ENCODE measurements at places on chromosomes 4 and X.
A peak's percentile ranks its signal among the peaks of the same experiment; 100 is the strongest.

DNA sequence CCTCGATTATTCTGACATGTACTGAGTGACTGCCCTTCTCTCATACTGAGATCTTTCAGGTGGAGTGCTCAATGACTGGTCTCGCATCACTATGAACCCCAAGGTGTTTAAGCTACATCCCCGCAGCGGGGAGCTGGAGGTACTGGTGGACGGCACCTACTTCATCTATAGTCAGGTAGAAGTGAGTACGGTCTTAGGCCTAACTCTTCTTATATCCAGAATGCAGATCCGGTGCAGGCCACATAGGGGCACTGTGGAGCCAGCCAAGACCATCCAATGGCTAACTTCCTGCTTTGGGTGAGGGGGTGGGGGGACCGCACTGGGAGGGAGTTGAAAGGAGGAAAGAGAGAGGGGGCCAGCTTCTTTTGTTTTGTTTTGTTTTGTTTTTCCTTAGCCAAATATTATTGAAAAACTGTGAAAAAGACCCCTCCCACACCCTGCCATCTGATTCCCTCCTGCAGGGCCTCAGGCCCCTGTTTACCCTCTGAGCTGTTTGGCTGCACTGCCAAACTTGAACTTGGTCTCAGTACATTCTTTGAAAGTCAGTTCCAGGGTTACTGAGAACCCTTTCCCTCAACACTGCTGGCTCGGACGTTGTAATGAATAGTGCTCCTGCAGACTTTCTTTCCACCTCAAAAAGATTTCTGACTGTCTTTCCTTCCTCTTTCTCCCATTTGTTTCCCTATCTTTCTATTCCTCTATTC lies 16.2 kb downstream of the AWAT2 start:
- DNase-seq, result peak; percentile 6

GRCh38 chr4:8284391-8284790 lies 14.8 kb downstream of the HTRA3 start:
- DNase-seq, result no peak

DNA sequence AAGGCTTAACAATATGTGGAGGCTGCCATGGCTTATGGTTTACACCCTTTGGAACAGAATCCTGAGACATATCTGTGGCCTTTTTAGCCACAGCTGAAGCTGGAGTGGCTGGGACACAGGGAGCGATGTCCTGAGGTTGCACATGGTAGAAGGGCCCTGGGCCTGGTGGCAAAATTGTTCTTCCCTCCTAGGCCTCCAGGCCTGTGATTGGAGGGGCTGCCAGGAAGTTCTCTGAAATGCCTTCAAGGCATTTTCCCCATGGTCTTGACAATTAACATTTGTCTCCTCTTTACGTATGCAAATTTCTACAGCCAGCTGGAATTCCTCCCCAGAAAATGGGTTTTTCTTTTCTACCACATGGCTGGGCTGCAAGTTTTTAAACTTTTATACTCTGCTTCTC lies 39.1 kb upstream of the MAGEA8 start:
- DNase-seq, result no peak

- DNase-seq, result no peak
Observed at GRCh38 chr4:97911236-97911906, 231.9 kb downstream of the STPG2 start.

GRCh38 chrX:39766085-39766726 lies 331.6 kb downstream of the BCOR start:
- no peak for DNase-seq

- DNase-seq, result no peak
Observed at GRCh38 chr4:37197899-37198298, 46.6 kb upstream of the NWD2 start.

- DNase-seq, result no peak
Observed at GRCh38 chrX:79368441-79368840, 1.3 kb upstream of the ITM2A start.

DNA sequence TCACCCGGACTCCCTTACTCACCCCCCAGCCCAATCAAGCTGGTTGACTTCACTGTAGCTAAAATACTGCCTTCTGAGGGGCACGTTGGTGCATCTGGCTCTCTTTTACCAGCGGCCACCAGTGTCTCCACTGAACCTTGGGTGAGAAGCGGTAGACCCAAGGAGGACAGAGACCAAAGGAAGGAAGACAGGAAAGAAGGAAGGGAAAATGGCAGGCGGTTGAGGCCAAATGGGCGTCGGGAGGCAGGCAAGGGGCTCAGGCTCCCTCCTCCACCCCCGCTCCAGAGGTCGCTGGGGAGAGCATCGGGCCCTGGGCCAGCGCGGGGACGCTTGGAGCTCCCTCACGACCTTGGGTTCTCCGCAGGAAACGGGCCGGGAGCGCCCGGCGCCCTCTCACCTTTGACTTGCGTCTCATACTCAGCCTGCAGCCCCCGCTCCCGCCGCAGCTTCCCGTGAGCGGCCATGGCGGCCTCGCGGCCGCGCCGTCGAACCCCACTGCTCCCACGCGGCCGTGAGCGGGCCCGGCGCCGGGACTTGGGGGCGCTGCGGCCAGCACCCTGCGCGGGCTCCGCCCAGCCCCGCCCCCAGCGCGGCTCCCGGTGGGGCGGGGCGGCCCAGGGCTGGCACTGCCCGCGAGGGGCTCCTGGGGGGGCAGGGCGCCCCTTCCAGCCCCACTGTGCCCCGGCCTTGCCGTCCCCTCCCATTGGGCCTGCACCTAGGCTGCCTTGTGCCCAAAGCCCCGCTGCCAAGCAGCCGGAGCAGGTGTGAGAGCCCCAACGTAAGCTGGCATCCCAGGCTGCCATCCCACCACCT lies at the start of gene ARHGAP4:
Gene ARHGAP4, minus strand, starts transcription at position 526 of the 813 bp plus-strand sequence. Its CDS starts 62 bp downstream, at position 464.
- no peak for DNase-seq

DNA sequence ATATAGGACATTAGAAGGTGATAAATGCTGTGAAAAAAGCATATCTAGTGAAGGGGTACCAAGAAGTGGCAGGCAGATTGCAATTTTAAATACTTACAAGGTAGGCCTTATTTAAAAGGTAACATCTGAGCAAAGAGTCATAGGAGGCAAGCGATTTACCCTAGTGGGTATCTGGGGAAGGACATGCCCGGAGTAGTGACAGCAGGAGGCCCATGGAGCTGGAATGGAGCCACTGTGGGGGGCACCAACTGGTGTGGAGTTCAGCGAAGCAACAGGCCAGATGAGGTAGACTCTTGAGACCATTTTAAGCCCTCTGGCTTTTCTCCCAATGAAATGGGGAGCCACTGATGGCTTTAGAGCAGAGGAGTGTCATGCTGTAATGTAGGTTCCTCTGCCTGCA lies 37.3 kb downstream of the SEC24D start:
- DNase-seq, result no peak

GRCh38 chr4:131547506-131547981 lies 1601.5 kb upstream of the PCDH10 start:
- DNase-seq, result no peak

DNA sequence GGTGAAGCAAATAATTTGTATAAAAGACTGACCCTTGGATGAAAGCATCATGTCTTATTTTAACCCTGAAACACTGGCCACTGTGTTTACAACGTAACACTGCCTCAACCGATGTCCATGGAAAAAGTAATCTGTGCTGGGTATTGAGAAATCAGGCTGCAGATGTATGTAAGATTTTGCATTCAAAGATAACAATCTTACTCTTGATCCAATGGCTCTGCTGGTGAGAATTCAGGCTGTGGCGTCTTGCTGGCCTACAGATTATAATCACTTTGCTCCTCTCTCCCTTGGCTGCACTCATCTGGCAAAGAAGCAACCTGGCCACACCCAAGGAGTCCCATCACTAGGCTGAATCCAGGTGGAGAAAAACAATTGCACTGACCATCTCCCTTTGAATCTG lies 7.5 kb downstream of the ADGRA3 start:
- DNase-seq, result no peak

GRCh38 chr4:95580226-95580625 lies 31.5 kb upstream of the UNC5C start:
- no peak for DNase-seq

DNA sequence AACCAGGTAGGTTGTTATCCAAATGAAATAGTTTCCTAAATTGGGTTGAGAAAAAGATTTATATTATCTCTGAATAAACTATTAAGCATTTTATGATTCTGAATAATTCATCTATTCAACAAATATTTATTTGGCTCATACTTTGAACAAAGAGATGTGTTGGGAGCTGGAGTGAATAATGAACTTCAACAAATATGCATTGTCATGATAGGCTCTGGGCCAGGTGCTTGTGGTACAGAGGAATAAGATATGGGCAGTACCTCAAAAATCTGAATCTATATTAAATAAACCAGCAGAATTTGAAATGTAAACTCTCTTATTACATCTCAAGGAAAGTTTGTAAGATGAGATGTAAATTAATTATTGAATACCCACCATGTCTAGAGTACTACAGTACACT lies 75.7 kb upstream of the DCLK2 start:
- no peak for DNase-seq

GRCh38 chr4:89305028-89305427 lies 2.6 kb downstream of the GPRIN3 start:
- DNase-seq, result no peak

DNA sequence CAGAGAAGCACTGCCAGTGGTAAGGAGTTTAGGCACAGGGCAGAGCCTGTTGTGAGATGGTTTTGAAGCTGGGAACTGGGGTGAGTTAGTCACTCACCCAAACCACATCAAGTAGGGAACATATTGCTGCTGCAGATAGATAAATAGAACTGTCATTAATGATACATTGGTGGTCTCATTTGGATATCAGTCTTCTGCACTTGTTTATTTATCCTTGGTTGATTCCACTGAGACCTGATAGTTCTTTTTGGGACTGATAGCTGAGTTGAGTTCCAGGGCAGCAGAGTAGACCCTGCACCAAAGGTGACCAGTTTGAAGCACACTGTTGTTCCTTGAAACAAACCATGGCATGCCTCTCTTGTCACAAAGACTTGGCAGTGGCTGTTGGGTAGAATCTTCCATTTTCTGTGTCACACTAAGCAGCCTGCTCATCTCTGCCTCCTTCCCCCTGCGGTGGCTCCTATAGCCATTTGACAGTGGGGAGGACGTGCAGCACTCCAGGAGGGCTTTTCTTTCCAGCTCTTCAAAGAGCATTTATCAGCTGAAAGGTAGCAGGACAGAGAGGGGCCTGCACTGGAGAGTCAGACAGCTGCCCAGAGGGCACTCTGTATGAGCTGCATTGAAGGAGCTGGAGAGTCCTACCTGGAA lies 59.7 kb upstream of the TMEM164 start:
- no peak for DNase-seq

- no peak for DNase-seq
Observed at GRCh38 chrX:111823128-111823527, 52.9 kb upstream of the TRPC5OS start.

DNA sequence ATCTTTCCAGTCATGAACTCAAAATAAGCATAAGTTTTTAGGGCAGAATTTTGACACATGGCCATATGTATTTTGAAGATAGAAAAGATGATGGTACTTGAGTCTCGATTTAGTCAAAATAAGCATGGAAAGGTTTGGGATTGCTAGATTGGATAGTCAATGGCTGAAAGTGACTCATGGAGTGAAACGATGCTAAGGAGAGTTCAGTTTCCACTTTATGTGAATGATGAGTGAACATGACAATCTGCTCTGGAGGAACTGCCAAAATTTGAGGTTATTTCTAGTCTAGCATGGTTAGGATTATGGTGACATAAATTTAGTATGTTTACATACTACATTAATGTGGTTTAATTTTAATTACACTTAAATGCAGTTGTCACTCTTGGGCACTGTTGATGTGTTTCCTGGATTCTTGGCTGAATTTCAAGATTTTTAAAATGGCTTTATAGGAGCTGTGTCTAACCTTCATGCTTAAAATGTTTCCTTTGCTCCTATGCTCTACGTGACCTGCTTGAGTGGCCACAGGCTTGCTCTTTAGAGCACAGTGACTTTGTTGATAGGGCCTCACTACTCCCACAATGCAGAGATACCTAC lies 17.1 kb downstream of the DDX3X start:
- no peak for DNase-seq

- DNase-seq, result no peak
Observed at GRCh38 chrX:63664741-63665140, 120.3 kb downstream of the ARHGEF9 start.

GRCh38 chrX:3119376-3119775 lies 78.1 kb downstream of the ARSF start:
- no peak for DNase-seq

GRCh38 chrX:122269243-122269781 lies 914.8 kb upstream of the GRIA3 start:
- no peak for DNase-seq

- no peak for DNase-seq
Observed at GRCh38 chr4:168797738-168798375, 212.2 kb downstream of the CBR4 start.

- no peak for DNase-seq
Observed at GRCh38 chrX:45903781-45904201, 641.4 kb downstream of the ZNF674 start.

DNA sequence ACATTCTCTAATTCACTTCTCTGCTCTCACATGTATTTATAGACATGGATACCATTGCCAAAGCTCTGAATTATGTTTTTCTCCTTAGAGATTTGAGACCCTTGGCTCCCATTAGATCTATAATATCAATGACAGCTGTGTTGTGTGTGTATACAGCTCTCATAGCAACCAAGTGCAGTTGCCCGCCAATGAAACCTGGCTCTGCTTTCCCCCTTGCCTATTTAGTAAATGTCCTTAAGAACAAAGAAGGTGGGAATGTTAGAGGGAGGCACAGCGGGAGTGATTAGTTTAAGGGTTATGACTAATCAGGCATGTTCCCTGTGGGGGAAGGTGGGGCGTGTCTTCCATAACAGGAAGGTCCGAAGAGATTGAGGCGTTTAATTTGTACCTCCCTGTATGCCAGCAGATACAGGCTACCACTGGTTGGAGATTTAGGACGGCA lies 100.5 kb upstream of the TBC1D9 start:
- DNase-seq, result no peak

GRCh38 chr4:3228881-3229280 lies 20.1 kb upstream of the MSANTD1 start:
- no peak for DNase-seq

GRCh38 chrX:52811065-52811625 lies at the start of gene XAGE5:
Gene XAGE5 (plus strand): TSS chrX:52811287. CDS start chrX:52812567, 1,280 bp downstream.
- DNase-seq, result no peak

DNA sequence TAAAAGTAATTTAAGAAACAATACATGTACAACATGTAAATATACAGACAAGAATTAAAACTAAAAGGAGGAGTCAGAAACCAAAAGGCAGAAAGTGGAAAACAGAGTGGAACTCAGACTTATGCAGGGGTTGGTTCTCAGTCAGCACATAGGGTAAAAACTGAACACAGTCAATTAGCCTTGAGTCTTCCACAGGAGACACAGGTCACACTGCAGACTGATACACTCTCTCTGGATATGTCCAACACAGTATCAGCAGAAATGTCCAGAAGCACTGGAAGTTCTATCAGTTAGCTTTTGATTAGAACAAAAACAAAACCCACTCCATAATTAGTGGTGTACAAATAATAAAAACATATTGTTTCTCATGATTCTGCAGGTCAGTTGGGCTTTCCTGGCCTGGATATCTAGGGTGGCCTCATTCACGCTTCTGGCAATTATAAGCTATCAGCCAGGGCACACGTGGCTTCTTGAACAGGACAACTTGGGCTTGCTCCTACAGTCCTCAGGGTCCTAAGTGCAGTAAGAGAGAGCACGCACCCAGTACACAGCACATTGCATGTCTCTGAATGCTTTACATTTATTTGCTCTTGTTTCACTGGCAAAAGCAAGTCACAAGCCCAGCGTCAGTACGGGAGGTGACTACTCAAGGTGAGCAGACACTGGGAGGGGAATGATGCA lies 21.6 kb downstream of the TEC start:
- DNase-seq, result no peak

GRCh38 chrX:118654331-118654730 lies 73.1 kb upstream of the IL13RA1 start:
- DNase-seq, result no peak

Data from NCI-H1048 (cell line).